Calu3 (cell line): ENCODE measurements at places on chromosomes 1 and 21.

DNA sequence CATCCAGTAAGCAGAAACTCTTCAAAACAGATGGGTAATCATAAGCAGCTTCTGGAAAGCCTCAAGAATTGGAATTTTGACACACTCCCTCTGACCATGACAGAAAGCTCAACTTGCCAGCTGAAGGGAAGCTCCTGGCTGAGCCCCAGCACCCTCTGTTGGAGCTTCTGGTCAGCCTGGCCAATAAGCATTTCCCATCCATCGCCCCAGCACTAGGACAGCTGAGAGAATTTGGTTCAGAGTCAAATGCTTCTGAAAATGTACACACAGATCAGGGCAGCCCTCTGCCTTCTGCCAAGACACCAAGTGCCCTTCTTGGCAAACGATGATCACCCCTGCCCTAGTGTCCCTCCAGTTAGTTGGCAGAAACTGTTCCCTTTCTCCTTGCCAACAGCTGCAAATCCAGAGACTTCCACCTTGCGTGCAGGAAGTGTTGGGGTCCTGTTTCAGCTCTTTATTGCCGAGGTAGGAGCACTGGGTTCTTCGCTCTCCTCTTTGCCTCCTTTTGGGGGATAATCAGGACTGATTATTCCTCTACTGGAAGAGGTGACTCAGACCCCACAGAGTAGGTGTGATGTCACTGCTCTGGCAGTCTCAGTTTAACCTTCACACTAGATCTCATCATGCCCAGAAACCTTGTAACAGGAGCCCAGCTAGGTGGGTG lies 11.9 kb downstream of the PIGV start:
- H3K36me3 ChIP-seq, result peaks cover 2% of the 10 kb centered on the region
- peak; percentile 25 for DNase-seq
- H3K27me3 ChIP-seq, result no peaks in the 10 kb centered on the region
- no peak overlapping the region for H3K27ac ChIP-seq

- no peaks in the 10 kb centered on the region for H3K27me3 ChIP-seq
- no peak overlapping the region for H3K4me3 ChIP-seq
- no peaks in the 10 kb centered on the region for H3K36me3 ChIP-seq
- no peak for DNase-seq
- peaks cover 5% of the 10 kb centered on the region for H3K4me1 ChIP-seq
These were observed 13.5 kb downstream of the MRPS6 start for GRCh38 chr21:34086887-34087306.

DNA sequence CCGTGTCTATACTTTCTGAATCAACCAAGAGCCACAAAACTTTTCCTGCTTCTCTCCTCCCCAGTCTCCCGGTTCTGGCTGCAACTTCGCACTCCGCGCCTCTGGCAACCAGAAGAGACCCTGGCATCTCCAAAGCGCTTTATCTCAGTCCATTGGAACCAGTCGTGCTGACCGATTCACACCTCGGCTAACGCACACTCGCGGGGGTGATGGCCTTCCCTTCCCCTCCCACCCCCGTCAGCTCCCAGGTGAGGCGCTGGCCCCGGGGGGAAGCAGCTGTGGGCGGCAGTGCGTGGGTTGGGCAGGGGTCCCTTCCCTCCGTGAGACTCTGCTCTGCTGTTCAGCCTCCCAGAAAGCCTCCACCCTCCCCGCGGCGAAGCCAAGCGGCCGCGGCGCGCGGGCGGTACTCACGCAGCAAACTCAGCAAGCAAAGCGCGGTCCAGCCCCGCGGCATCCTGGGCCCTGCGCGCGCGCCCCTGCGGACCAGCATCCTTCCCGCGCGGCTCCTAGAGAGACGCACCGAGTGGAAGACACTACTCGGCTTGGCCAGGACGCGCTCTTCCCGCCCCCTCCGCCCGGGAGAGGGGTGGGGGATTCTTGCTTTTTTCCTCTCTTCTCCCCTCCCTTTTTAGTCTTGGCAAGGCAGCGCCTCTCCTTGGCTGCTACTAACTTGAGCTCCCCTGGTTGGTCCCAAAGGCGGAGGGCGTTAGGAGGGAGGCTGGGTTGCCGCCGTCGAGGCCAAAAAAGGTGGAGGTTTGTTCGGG lies at the start of gene CD34:
CD34 (minus strand) TSS at position 535 of the 764 bp plus-strand sequence; CDS start at position 490, 45 bp downstream.
- peak within 1 kb of the TSS; percentile 65 for H3K4me3 ChIP-seq
- peaks cover 26% of the 10 kb centered on the region for H3K4me1 ChIP-seq
- DNase-seq, result peak; percentile 35
- peak within 1 kb of the TSS; percentile 4 for H3K27ac ChIP-seq

DNA sequence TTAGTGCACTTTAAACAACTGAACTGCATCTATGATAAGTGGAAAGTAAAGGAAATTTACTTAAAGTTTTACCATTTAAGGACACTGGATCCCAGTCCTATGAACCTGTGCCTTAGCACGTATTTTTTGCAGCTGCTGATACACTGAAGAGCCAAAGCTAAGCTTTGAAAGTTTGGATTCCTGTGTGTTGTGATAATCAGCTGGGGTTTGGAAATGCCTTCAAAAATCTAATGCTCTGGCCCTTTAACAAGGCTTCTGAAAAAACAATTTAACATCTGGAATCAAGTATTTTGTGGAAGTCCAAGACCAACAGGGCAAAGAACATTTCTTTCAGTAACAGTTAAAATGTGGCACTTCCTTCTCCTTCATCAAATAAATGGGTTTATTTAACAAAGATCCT lies 51.8 kb downstream of the DDAH1 start:
- no peak for DNase-seq
- no peak overlapping the region for H3K27ac ChIP-seq
- H3K27me3 ChIP-seq, result no peaks in the 10 kb centered on the region
- no peaks in the 10 kb centered on the region for H3K36me3 ChIP-seq
- H3K4me3 ChIP-seq, result no peak overlapping the region

DNA sequence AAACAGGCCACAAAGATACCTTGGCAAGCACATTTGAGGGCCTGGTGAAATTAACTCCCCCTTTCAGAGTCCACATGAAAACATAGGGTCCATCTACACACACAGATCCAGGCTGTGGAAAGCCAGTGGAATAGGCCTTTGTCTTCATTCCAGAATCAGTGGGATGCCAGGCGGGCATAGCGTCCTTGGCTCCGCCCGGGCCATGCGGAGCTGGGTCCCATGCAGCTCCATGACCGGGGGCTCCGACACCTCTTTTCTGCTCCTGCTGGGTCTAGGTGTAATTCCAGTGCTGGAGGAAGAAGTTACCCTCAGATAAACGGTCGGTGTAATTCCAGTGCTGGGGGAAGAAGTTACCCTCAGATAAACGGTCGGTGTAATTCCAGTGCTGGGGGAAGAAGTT lies 63.6 kb upstream of the COL6A1 start:
- peaks cover 10% of the 10 kb centered on the region for H3K27me3 ChIP-seq
- H3K4me3 ChIP-seq, result no peak overlapping the region
- H3K36me3 ChIP-seq, result no peaks in the 10 kb centered on the region
- DNase-seq, result no peak

DNA sequence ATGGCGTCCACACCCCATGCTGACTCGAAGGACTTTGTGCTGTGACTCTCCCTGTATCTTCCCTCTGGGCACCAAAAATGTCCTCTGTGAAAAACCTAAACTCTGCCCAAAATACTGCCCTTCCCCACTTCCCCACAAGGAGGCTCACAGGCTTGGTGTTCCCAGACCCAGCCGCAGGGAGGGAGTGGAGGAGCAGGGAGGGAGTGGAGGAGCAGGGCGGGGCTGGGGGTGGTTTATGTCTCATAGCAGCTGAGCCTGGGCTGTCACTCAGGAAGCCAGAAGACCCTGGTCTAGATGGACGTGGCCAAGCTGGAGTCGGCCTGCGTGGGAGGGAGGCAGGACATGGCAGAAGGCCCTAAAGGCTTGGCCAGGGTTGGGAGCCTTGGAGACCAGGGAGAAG lies 461.7 kb downstream of the PTPRU start:
- H3K4me3 ChIP-seq, result no peak overlapping the region
- H3K27me3 ChIP-seq, result peaks cover 100% of the 10 kb centered on the region
- H3K4me1 ChIP-seq, result no peaks in the 10 kb centered on the region
- no peak overlapping the region for H3K27ac ChIP-seq
- H3K36me3 ChIP-seq, result no peaks in the 10 kb centered on the region

DNA sequence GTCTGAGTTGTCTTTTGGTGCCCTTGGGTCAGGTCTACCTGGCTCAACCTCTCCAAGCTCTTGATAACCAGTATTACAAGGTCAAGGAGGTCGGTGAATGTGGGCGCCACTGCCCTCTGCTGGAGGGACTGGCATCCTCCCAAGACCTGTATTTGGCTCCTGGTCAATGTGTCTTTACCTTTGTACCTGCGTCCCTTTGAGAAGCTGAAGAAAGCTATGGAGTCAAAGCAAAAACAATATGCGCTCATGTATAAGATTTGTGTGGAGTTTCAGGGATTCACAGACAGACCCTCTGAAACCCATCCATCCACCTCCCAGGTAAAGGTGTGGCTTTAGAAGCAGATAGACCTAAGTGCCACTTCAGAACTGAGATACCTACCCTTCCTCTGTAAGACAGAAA lies 61.8 kb upstream of the NBL1 start:
- no peaks in the 10 kb centered on the region for H3K36me3 ChIP-seq
- no peak overlapping the region for H3K27ac ChIP-seq
- no peaks in the 10 kb centered on the region for H3K4me1 ChIP-seq
- peak; percentile 59 for DNase-seq

GRCh38 chr1:208369658-208370057 lies 125.5 kb upstream of the PLXNA2 start:
- no peak overlapping the region for H3K27ac ChIP-seq
- H3K4me3 ChIP-seq, result no peak overlapping the region
- peaks cover 34% of the 10 kb centered on the region for H3K27me3 ChIP-seq
- DNase-seq, result no peak
- no peaks in the 10 kb centered on the region for H3K36me3 ChIP-seq

GRCh38 chr21:33969581-33969980 lies 54.0 kb upstream of the ATP5PO start:
- no peak overlapping the region for H3K27ac ChIP-seq
- H3K27me3 ChIP-seq, result no peaks in the 10 kb centered on the region
- no peak overlapping the region for H3K4me3 ChIP-seq
- no peaks in the 10 kb centered on the region for H3K36me3 ChIP-seq
- peaks cover 36% of the 10 kb centered on the region for H3K4me1 ChIP-seq

GRCh38 chr1:153344718-153345025 lies 4.0 kb downstream of the PGLYRP4 start:
- H3K36me3 ChIP-seq, result no peaks in the 10 kb centered on the region
- H3K4me3 ChIP-seq, result no peak overlapping the region
- no peak for DNase-seq

- H3K4me3 ChIP-seq, result no peak overlapping the region
- H3K4me1 ChIP-seq, result no peaks in the 10 kb centered on the region
- H3K36me3 ChIP-seq, result no peaks in the 10 kb centered on the region
- no peak for DNase-seq
- no peaks in the 10 kb centered on the region for H3K27me3 ChIP-seq
- no peak overlapping the region for H3K27ac ChIP-seq
These were observed 451.2 kb downstream of the USP25 start for GRCh38 chr21:16181018-16181417.

DNA sequence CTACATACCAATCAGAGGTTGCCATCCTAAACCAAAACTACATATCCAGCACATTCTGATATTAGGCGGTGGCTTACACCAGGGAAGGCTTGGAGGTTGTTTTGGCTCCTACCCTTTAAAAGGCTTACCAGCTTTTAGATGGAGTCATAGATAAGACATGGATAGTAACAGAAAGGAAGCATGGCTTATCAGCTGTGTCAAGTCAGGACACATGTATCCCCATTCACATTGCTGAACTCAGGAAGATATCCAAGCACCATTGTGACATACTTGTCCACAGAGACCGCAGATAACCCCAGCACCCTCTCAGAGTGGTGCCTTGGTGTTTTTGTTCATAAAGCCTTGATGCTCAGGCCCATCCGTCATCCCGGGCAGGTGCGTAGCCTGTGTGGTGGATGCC lies 39.7 kb downstream of the ADARB1 start:
- no peak overlapping the region for H3K27ac ChIP-seq
- H3K4me3 ChIP-seq, result no peak overlapping the region
- peaks cover 24% of the 10 kb centered on the region for H3K27me3 ChIP-seq

- no peaks in the 10 kb centered on the region for H3K36me3 ChIP-seq
- DNase-seq, result no peak
- no peak overlapping the region for H3K27ac ChIP-seq
- H3K4me3 ChIP-seq, result no peak overlapping the region
- peaks cover 8% of the 10 kb centered on the region for H3K4me1 ChIP-seq
These were observed 1059.5 kb upstream of the ADGRL4 start for GRCh38 chr1:80066060-80066459.

GRCh38 chr1:1598720-1599029 lies 1.3 kb downstream of the FNDC10 start:
- H3K27me3 ChIP-seq, result peaks cover 6% of the 10 kb centered on the region
- H3K4me3 ChIP-seq, result peak overlapping the region; percentile 65
- no peaks in the 10 kb centered on the region for H3K4me1 ChIP-seq
- H3K36me3 ChIP-seq, result peaks cover 12% of the 10 kb centered on the region
- no peak for DNase-seq

DNA sequence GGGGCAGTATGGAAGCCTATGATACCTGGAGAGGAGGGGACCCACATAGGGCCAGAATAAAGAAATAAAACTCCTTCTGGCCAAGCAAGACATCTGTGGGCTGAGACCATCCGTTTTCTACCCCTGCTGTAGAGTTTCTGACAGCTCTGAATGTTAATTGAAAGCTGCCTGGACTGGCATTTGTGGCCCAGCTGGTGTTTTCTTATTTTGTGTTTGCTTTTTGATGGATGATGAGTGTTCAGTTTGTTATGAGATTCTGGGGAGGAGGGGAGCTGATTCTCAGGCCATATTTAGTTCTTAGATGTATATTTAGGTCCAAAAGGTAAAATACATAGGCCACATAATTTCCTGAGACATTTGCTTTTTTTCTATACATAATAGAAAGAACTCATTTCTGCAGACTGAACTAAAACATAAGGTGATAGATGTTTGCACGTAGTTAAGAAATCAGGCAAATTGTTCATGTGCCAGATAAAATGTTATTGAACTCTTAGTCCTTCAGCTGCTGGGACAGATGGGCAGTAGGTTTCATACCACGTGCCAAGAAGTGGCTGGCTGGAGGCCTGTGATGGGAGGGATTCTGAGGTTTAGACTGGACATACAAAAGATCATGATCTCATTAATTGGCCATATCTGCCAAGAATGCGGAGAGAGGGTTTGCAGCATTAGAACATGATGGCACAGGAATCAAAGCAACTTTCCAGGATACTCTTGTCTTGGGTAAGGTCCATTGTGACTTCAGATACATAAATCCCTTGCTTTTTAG lies 54.1 kb downstream of the DSCAM start:
- no peaks in the 10 kb centered on the region for H3K36me3 ChIP-seq
- no peak for DNase-seq
- no peaks in the 10 kb centered on the region for H3K4me1 ChIP-seq
- no peak overlapping the region for H3K4me3 ChIP-seq
- no peak overlapping the region for H3K27ac ChIP-seq
- no peaks in the 10 kb centered on the region for H3K27me3 ChIP-seq
